Stimulated activated CD4-positive, alpha-beta T cell treated with anti-CD3 and anti-CD28 coated beads, Interleukin-1b, Interleukin-23, amount 100 ng/mL, for 48 hours (primary cell): ENCODE measurements at places on chromosomes 7 and 10.

DNA sequence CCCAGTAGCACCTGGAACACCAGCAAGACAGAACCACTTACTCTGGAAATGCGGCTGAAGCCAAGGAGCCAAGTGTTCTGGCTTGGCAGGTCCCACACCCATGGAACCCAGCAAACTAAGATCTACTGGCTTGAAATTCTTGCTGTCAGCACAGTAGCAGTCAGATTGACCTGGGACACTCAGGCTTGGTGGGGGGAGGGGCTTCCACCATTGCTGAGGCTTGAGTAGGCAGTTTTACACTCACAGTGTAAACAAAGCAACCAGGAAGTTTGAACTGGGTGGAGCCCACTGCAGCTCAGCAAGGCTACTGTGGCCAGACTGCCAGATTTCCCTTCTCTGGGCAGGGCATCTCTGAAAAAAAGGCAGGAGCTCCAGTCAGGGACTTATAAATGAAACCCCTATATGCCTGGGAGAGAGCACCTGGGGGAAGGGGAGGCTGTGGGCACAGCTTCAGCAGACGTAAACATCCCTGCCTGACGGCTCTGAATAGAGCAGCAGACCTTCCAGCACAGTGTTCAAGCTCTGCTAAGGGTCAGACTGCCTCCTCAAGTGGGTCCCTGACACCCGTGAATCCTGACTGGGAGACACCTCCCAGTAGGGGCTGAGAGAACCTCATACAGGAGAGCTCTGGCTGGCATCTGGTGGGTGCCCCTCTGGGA lies 121.2 kb downstream of the MTERF1 start:
- no peak for DNase-seq

DNA sequence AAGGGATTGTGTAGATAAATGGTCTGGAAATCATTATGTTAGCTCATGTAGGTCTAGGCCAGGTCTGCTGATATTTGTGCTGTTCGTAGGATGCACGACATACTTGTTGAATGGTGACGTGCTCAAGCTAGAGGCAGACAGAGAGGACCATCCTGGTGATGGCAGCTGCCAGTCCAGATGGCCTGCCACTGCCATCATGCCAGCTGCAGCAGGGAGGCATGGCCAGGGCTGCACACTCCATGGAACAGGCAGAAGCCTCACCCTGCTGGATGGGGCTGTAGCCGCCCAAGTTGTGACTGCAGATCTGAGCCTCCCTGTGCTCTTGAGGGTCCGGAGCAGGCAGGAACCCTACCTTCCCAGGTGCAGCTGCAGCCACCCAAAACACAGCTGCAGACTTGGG lies 80.3 kb downstream of the SPDYE5 start:
- DNase-seq = no peak

DNA sequence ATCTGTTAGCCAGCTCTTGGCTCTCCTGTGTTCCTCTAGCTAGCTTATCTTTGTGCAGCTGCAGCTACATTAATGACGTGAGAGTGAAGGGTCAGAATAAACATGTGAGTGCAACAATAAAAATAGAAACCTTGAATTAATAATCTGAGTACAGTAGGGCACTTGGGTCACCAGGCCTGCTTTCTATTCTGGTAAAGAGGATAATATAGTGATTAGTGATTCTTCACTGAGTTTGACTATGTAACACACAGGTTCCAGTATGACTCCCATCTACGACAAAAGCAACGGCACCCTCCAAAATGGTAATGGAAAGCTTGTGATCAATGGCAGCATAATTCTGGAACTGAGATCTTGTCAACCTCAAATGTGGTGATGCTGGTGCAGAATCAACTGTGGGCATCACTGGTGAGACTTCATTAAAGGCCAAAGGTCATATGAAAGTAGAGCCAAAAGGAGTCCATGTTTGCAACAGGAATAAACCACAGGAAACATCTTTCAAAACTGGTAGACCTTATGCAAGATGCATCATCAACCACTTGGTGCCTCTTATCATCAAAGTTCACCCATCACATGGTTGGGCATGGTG lies 77.6 kb downstream of the NRBF2 start:
- DNase-seq = peak; percentile 53

GRCh38 chr10:133324198-133324792 lies 12.4 kb downstream of the CALY start:
- DNase-seq = peak; percentile 75

DNA sequence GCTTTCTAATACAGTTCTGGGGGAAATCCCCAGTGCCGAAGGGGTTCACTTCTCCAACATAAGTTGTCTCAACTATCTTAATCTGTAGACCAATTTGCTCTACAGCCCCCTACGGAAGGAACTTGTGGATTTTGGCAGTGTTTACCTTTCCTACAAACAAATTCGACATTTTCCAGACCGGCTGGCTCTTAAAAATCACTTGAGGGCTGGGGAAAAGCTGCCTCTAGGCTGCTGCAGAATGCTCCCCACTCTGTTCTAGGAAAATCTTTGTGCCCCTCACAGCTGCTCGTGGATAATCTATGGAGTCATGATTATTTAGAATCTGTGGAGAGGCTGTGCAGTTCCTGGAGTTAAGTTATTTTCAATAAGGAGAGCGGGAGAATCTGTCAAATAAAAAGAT lies 474.6 kb upstream of the FZD8 start:
- no peak for DNase-seq

DNA sequence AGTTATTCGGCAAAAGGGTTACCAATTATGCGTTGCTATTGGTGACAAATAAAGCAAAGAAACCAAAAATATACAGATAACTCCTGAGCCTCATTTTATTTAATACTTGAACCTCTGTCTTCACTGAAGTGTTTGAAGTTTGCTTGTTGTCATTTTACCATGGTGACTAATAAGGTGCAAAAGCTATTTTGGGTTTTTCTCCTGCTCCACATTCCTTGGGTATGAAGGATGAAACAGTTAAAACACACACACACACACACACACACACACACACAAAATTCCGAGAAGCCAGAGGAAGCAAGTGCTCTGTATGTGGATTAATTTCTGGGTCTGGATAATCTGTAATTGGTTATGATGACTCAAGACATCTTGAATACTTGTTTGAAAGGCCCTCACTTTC lies 246.5 kb downstream of the COBL start:
- no peak for DNase-seq

GRCh38 chr10:50464004-50464409 lies 159.7 kb downstream of the SGMS1 start:
- DNase-seq = no peak

DNA sequence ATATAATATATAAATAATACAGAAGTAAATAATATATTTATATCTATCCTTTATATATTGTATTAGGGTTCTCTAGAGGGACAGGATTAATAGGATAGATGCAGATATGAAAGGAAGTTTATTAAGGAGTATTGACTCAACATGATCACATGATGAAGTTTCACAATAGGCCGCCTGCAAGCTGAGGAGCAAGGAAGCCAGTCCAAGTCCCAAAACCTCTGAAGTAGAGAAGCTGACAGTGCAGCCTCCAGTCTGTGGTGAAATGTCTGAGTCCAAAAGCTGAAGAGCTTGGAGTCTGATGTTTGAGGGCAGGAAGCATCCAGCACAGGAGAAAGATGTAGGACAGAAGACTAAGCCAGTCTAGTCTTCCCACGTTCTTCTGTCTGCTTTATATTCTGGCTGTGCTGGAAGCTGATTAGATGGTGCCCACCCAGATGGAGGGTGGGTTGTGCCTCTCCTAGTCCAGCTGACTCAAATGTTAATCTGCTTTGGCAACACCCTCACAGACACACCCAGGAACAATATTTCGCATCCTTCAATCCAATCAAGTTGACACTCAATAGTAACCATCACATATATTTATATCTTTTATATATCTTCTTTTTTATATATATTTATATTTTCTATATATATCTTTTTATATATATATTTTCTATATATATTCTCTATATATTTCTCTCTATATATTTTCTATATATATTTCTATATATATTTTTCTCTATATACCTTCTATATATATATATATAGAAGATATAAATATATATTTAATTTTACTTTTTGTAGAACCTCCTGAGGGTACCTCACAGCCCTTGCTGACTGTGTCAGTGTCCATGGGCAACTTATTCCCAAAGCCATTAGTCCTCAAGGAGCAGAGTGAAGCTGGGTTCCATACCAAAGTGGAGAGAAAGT lies 24.6 kb upstream of the AKR1B10 start:
- no peak for DNase-seq

DNA sequence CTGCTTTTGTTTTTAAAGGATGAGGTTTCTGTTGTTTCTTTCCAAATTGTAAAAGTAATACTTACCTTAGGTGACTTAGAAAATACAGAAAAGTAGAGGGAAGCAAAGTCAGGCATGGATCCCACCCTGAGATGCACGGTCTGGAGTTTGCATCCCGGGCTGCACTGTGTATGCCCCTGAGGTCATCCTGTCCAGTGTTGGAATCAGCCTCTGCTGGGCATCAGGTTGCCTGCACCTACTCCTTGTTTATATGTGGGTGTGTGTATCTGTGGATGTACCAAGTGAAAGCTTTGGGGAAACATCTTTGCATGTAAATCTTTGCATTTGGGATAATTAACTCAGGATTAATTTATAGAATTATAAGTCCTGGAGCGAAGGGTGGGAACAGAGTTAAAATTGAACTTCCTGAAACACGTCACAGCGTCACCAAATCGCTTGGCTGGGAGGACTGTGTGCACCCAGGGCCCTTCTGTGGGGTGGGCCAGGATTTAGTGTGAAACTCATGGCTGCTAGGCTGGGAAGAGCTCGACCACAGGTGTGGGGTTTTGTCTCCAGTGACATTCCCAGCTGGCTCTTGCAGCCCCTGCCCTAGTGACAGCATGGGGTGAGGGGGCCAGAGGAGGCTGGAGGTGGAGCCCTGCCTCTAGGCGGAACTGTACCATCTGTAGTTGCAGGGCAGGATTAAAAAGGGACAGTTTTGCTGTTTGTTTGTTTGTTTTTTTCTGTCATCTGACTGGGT lies 27.9 kb downstream of the GTF2IRD1 start:
- no peak for DNase-seq

- no peak for DNase-seq
Measured at GRCh38 chr10:101183458-101184183, 45.6 kb downstream of the LBX1 start.

DNA sequence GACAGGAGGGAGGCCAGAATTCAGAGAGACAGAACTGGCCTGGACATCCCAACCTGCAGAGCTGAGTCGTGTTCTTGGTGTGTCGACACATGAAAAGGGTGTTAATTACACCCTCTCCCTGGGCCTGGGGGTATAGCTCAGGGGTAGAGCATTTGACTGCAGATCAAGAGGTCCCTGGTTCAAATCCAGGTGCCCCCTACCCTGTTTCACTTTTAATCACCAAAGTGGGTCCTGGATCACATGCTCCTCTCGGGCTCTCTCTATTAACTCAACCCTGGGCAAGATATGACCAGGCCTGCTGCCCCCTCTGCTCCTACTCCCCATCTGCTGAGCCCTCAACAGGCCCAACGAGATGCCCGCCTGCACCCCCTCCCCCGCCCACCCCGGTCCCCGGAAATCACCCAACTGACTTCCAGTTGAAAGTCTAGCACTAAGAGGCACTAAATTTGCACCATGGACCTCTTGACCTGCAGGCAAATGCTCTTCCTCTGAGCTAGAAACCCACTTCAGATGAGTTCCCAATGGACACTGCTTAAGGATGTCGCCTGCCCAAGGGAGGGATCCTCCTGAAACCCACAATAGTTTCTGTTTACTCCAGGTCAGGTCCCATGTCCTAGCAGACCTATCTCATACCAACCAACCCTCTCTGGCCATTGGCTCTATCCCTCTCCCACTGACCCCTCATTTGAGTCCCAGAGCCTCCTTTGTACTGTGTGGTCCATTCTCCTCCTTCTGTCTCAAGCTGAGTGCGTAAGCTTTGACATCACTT lies 137.6 kb downstream of the ZNF467 start:
- DNase-seq = no peak

DNA sequence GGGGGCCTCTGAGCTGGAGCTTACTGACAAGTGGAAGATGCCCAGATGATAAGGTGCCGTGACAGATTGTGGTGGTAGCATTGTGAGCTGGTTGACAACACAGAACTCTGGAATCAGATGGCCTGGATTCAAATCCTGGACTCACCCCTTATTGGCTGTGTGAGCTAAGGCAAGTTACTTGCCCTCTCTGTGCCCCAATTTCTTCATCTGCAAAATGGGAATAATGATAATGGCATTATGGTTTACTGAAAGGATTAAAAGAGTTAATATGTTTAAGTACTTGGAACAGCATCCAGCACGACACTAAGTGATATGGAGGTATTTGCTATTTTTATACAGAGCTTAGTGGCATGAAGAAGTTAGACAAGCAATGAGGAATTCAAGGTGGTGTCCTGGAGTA lies 465.9 kb upstream of the GALNT17 start:
- no peak for DNase-seq

GRCh38 chr7:153832160-153832559 lies 220.0 kb upstream of the DPP6 start:
- DNase-seq = no peak

DNA sequence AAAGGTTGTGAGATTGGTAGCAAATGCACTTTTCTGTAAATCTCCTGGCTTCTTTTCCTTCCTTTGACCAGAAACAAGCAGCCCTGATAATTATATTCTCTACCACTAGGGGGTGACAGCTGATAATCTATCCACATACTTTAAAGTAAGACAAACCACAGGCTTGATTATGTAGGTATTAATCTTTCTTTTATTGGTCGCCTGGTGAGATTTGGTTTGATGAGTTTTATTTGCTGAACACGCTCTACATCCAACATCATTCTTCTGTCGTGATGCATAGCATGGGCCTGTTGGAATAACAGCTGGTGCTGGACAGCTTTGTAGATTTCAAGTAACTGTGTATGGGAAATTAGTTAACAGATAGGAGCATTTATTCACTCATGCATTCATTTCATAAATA lies 63.5 kb downstream of the ZNF365 start:
- DNase-seq = no peak

GRCh38 chr10:75187961-75188426 lies 22.6 kb upstream of the VDAC2 start:
- DNase-seq = peak; percentile 63

GRCh38 chr7:26988836-26989374 lies 106.9 kb downstream of the HOXA1 start:
- no peak for DNase-seq

GRCh38 chr10:11435581-11435981 lies 175.9 kb downstream of the USP6NL start:
- DNase-seq = no peak

DNA sequence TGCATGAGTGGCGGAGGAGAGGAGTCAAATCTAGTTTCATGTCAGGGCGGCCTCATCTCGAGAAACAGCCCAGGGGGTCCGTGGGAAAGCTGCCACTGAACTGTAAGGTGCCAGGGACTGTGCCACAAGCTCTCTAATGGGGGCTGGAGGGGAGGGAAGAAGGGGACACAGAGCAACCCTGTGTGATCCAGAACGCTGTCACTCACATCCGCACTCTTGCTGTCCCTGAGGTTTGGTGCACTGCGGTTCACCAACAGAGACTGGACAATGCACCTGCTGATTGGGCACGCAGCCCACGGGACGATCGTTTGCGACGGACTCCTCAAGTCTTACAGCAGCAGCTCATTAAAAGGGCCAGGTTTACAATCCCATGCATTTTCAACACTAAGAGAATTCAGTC lies 47.7 kb downstream of the AMZ1 start:
- no peak for DNase-seq

GRCh38 chr7:44062180-44062902 lies 3.0 kb downstream of the PGAM2 start:
- DNase-seq = no peak
